T-helper 1 cell treated with Interleukin-12 subunit alpha and Interleukin-12 subunit beta and Interleukin-4 antibody, amounts not matched to agents 30 ng/mL and 1 ng/mL, for 36 hours (primary cell): ENCODE measurements at places on chromosomes 12 and 14. TPM values are rescaled to one million over a fixed set of nuclear protein-coding genes. Genes with fewer than 3 reads are reported as not detected.

CHD8 gene
- total RNA-seq: 135 and 141 TPM in 2 replicates

CD163 gene
- total RNA-seq: not detected in 2 replicates

MYO1A gene
- 1.4 and 1.5 TPM in 2 replicates for total RNA-seq

CIROP gene
- total RNA-seq: not detected in 2 replicates

TCL1B gene
- not detected in 2 replicates for total RNA-seq

C12orf54 gene
- not detected in 2 replicates for total RNA-seq

CCDC196 gene
- total RNA-seq: not detected in 2 replicates

GZMH gene
- 14.7 and 15.4 TPM in 2 replicates for total RNA-seq

VRTN gene
- not detected in 2 replicates for total RNA-seq

LRRC10 gene
- not detected in 2 replicates for total RNA-seq

FIGNL2 gene
- total RNA-seq: 0.15 TPM in 2 replicates

RAPGEF3 gene
- total RNA-seq: 0.56 and 1.1 TPM in 2 replicates

HOTAIR gene
- not detected in 2 replicates for total RNA-seq

FKBP4 gene
- 80.6 and 81.5 TPM in 2 replicates for total RNA-seq

BIN2 gene
- 181 and 187 TPM in 2 replicates for total RNA-seq

OR10G2 gene
- not detected in 2 replicates for total RNA-seq

SELPLG gene
- total RNA-seq: 239 and 251 TPM in 2 replicates

PXMP2 gene
- total RNA-seq: 22.0 and 22.1 TPM in 2 replicates

OASL gene
- 21.2 and 22.7 TPM in 2 replicates for total RNA-seq

CDH24 gene
- 2.0 and 2.2 TPM in 2 replicates for total RNA-seq

TOMM20L gene
- not detected in 2 replicates for total RNA-seq

GYS2 gene
- 0.24 TPM in 1 of 2 replicates, not detected in the other for total RNA-seq

CD163L1 gene
- total RNA-seq: not detected in 2 replicates

ERBB3 gene
- 1.3 and 2.5 TPM in 2 replicates for total RNA-seq

TXNRD1 gene
- total RNA-seq: 88.5 and 94.7 TPM in 2 replicates

DHRS2 gene
- total RNA-seq: 2.9 and 4.2 TPM in 2 replicates

TEAD4 gene
- 0.74 and 1.4 TPM in 2 replicates for total RNA-seq
